ENCODE measurements at places on chromosomes 5 and 9. TPM values are rescaled to one million over a fixed set of nuclear protein-coding genes. Genes with fewer than 3 reads are reported as not detected.

Gene ASPN
- total RNA-seq: not detected

Gene SH2D3C
- not detected for total RNA-seq

Gene ATP10B
- total RNA-seq: 0.06 TPM

Gene SHB
- total RNA-seq: 43.8 TPM

Gene IRX1
- 22.1 TPM for total RNA-seq

Measured in epithelial cell of proximal tubule (primary cell).